Thoracic aorta (tissue), 2 donors: ENCODE measurements at places on chromosomes 7 and 10. TPM values are rescaled to one million over a fixed set of nuclear protein-coding genes. Genes with fewer than 3 reads are reported as not detected.
A peak's percentile ranks its signal among the peaks of the same experiment; 100 is the strongest.

Gene MACC1
- total RNA-seq: 0.56 TPM

Gene TLX1
- not detected for total RNA-seq

Gene SNX10
- total RNA-seq: 2.3 TPM

Gene OR9A2
- not detected for total RNA-seq

GRCh38 chr10:128058106-128058749, 68.0 kb downstream of the MKI67 start:
- no peak for DNase-seq

DNA sequence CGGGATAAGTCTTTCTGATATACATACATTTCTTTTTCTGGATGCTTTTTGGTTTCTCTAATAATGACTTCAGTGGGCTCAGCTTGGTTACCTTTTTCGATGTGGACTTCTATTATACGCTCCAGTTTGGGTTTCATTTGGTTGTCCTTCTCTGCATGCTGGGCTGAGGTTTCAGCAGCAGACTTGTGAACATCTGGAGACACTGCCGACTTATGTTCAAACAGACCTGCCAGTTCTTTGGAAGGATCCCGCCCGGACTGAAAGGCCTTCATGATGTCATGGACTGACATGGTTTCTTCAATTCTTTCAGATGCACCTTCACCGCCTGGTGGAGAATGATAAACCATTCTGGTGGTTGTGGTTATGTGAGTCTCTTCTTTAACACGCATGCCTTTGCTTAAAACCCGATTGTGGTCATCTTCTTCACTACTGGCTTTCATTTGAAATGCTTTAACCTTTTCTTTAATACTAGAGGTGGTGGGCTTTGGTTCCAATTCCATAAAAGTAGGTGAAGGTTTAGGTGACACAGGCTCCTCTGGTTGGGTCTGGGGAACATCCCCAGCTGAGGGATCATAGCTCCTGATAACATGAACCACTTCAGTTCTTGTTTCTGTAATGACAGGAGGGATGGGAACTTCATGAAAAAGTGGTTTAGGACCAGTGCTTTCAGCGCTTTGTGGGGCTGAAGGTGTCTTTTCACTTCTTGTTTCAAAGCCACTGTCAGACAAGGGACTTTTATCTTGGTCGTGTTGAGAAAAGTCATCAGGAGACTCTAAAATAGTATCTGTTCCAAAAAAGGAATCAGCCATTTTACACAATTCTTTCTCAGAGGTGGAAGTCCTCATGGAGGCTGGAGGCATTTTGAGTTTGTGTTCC, 167.7 kb upstream of the CCDC6 start:
- DNase-seq: no peak

DNA sequence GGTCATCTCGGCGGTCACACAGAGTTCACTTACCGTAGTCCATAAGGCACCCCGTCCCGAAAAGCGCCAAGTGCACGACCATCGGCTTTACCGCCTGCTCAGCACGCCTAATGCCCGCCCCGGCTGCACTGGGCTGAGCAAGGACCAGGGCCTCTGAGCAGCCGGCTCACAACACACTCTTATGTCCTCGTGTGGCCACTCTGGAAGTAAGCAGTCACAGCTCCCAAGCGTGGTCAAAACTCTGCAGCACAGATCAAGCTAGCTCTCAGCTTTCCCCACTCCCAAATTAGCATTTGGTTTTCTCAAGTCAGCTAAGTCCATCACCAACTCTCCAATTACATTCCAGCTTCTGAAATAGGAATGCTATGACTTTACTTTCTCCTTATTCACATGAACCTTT, 57.7 kb downstream of the MAD1L1 start:
- DNase-seq: no peak

DNA sequence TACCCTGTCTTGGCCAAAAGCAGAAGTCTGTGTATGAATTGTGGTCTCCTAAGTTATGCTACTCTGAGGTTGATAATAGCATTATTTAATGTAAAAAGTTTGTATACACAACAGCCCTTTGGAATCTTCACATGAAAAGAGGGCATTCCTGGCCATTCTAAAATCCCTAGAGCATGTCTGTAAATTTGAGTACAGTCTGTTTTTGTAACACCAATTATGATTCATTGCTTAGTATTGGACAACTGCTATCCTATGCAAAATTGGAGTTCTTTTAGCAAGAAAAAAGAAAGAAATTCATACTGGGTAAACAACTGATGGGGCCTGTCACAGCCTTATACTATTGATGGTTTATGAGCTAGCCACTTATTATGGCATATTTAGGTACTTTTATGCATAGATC, 10.2 kb downstream of the CUTC start:
- DNase-seq: no peak

DNA sequence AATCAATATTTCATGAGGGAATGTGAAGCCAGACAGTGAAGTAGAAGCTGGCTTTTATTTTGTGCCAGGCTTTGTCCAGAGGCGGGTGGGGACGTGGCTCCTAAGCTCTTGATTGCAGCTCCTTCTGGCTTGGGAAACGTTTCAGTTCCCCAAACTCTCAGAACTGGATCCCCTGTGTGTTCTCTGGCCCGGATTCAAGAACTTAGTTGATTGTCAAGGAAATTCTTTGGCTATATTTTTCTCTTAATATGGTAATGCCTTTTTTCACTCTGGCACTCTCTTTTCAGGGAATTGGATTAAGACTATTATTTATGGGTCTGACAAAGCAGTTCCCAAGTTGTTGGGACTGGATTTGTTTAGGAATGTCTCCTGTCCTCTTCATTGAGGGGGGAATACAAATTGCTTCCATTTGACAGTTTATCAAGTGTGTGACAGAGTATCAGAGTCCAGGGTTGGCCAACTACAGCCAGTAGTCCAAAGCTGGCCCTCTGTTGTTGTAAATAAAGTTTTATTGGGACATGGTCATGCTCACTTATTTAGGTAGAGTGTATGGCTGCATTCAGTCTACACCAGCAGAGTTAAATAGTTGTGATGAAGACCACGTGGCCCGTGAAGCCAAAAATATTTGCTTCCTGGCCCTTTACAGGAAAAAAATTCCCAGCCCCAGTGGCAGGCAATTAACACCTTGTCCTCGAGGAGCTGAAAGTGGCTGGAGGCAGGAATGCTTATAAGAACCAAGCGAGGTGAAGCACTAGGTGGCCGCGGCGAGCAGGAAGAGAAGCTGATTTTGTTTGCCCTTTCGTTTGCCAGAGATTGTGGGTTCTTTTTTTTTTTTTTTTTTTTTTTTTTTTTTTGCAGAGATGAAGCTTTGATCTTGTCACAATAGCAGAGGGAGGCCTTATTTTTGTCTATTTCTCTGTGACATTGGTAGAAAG, 34.3 kb downstream of the HTRA1 start:
- no peak for DNase-seq

DNA sequence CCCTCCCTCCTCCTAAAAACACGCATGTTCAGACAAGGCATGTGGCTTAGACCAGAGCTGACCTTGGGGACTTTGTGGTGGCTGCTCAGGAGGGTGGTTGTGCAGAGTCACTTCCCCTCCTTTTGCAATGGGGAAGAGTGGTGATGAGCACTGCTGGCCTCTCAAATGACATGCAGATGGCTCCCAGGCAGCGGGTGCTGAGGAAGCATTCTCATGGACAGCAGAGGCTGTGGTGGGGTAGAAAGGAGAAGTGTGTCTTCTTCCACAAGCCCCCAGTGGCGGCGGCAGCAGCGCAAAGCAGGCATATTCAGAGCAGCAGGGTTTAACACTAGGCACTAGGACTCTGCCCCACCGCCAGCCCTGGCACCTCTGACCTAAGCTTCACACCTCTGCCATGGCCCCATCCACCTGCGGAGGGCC, 105.9 kb upstream of the ANLN start:
- DNase-seq: no peak

DNA sequence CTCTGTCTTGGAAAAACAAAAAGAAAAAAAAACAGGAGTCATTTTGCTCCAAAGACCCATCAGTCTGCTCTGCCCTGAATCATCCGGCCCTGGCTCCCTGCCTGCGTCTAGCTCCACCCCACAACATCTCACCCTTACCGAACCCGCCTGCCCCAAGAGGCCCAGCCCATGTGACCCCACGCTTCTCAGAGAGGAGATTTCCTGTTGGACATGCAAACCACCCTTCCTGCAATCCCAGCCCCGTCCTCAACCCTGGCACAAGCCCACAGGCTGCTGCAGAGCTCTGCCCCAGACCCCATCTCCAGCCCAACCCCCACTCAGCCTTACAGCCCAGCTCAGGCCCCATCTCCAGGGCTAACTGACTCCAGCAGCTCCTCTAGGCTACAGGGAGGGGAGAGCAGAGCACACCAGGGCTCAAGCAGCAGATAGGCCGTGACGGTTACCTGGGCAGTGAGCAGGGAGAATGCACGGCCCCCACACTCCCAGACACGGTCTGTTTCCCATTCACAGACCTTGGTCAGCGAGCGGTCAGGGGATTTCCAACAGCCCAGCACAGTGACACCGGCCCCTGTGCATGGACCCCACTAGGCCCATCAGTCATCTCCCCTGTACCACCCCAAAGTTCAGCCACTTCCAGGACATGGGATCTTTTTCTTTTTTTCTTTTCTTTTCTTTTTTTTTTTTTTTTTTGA, 69.9 kb upstream of the GTF2I start:
- DNase-seq: peak; percentile 78

GRCh38 chr10:130658687-130659290, 522.6 kb downstream of the GLRX3 start:
- DNase-seq: no peak

DNA sequence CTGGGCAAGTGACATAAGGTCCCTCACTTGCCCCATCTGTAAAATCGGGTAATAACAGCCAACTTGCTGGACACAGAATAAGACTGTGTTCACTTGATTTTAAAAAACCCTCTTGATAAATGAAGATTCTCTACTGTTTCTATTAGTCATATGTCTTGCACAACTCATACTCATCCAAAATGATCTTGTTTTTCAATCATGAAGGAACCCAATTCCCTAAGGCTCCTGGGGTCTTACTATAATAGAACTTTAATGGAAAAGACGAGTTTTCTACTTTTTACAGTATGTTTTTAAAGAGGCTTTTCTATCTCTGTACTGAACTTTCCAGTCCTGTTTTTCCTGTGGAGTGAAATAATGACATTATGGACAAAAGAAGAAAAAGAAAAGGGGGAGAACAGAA, 103.8 kb downstream of the ARID5B start:
- no peak for DNase-seq

- DNase-seq: no peak
Observed at GRCh38 chr10:127046975-127047877, 142.0 kb downstream of the DOCK1 start.

DNA sequence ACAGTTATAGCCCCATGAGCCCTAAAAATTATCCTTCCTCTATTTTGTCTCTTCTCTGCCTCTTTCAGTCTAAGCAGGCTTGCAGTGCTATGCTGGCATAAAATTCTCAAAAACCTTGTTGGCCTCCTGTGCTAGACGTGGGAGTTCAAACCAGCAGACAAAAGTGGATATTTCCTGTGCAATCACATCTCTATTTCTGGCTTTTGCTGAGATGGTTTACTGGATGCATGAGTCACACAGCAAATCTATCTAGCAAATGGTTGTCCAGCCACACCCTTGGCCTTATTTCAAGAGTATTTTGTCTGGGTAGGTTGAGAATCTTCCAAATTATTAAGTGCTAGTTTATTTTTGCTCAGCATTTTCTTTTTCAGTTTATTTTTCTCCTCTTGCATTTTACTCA, 370.8 kb downstream of the CDC14C start:
- DNase-seq: no peak

- no peak for DNase-seq
Observed at GRCh38 chr7:15851201-15851600, 164.7 kb upstream of the MEOX2 start.

DNA sequence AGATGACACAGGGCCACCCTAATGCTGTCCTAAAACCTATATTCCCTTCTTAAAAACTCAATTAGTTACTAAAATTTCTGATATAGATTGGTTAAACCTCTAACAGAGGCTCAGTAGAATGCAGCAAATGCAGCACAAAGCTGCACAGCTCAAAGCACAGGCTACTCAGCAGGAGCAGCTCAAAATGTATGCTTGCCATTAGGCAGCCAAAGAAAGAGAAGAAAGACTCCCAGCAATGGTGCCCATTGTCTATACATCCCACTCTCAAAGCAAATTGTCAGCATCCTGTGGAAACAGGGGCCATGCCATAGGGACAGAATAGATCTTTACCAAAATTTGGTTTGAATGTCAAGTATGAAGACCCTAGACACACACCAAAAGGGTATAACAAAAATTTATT, 73.5 kb downstream of the TFPI2 start:
- DNase-seq: no peak
